ENCODE measurements at places on chromosomes 13 and 19. TPM values are rescaled to one million over a fixed set of nuclear protein-coding genes. Genes with fewer than 3 reads are reported as not detected.
A peak's percentile ranks its signal among the peaks of the same experiment; 100 is the strongest.

- peaks cover 31% of the 10 kb centered on the region for H3K4me1 ChIP-seq
- H3K27ac ChIP-seq = no peak within 1 kb of the TSS
- H3K27me3 ChIP-seq = peaks cover 13% of the 10 kb centered on the region
- H3K4me3 ChIP-seq = no peak within 1 kb of the TSS
- H3K36me3 ChIP-seq = peaks cover 13% of the 10 kb centered on the region
These were observed at the start of gene PROZ for GRCh38 chr13:113157929-113158747. PROZ (plus strand) TSS chr13:113158648; CDS start chr13:113158661, 13 bp downstream.

GRCh38 chr13:84896128-84896527 is 903.1 kb downstream of the SLITRK6 start:
- no peak overlapping the region for H3K4me3 ChIP-seq
- H3K27me3 ChIP-seq = no peaks in the 10 kb centered on the region
- H3K4me1 ChIP-seq = no peaks in the 10 kb centered on the region
- no peaks in the 10 kb centered on the region for H3K36me3 ChIP-seq

DNA sequence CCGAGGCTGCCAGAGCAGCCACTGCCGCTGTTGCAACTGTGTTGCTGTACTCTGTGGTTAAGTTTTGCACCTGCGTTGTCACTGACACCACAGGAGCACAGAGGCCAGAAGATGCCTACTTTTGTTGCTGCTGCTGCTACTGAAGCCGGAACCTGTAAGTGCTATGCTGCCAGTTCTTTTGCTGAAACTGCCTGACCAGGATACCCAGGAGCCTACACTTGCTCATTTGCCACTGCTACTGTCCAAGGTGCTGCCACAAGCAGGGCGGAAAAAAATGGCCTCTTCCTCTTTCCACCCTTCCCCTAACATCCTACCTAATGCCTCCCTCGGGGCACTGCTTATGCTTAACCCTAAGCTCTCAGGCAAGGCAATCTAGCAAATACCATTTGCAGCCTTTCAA is 29.0 kb upstream of the NBEA start:
- no peak overlapping the region for H3K27ac ChIP-seq
- DNase-seq = no peak
- H3K4me3 ChIP-seq = no peak overlapping the region
- H3K27me3 ChIP-seq = no peaks in the 10 kb centered on the region
- no peaks in the 10 kb centered on the region for H3K36me3 ChIP-seq
- no peaks in the 10 kb centered on the region for H3K4me1 ChIP-seq

GRCh38 chr19:37936166-37936565 is 29.2 kb downstream of the SIPA1L3 start:
- no peaks in the 10 kb centered on the region for H3K27me3 ChIP-seq
- no peak for DNase-seq
- no peaks in the 10 kb centered on the region for H3K4me1 ChIP-seq
- no peak overlapping the region for H3K4me3 ChIP-seq
- no peaks in the 10 kb centered on the region for H3K36me3 ChIP-seq

DNA sequence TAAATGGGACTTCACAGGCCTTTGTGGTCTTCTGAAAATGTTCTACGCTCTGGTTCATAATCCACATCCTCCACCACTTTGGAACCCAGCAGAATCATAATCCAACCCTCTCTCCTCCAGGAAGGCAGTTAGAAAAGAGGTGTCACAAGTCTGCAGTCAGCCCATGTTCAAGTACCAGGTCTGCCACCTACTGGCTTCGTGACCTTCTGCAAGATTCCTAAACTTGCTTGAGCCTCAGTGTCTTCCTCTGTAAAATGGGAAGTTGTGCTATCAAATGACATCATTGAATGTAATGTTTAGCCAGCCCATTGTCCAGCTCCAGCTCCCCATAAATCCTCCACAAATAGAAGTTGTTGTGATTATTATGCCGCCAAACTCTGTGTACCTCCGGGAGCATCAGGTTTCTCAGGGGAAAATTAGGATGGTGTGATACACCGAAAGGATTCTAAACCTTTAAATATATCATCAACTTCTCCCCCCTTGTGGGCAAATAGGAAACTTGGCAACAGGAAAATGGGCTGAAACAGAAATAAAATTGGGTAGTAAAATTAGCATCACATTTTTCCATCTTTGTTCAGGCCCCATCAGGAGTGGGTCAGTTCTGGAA is 109.7 kb downstream of the NUFIP1 start:
- peaks cover 9% of the 10 kb centered on the region for H3K27me3 ChIP-seq
- no peaks in the 10 kb centered on the region for H3K36me3 ChIP-seq
- DNase-seq = peak; percentile 19
- H3K4me1 ChIP-seq = no peaks in the 10 kb centered on the region
- H3K27ac ChIP-seq = no peak overlapping the region

GRCh38 chr19:47485210-47485609 is 1.2 kb upstream of the KPTN start:
- H3K4me3 ChIP-seq = peak overlapping the region; percentile 96
- no peaks in the 10 kb centered on the region for H3K27me3 ChIP-seq
- DNase-seq = peak; percentile 28
- peaks cover 31% of the 10 kb centered on the region for H3K4me1 ChIP-seq

DNA sequence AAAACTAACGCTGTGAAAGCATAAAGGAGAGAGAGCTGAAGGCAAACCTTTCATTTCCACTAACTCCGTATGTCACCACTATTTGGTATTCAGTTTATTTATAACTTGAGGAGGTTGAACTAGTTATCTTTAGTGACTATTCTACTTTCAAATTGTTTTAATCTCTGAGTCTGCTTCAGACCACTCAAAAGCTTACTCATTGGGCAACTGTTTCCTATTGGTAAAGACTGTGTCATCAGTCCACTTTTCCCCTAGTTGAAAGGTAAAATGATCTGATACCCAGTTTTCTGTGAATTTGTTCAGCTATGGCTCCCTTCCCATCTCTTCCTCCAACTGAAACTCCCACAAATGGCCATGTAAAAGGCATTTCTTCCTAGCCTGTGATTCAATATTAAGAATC is 39.1 kb downstream of the TEX26 start:
- H3K27ac ChIP-seq = no peak overlapping the region
- H3K36me3 ChIP-seq = no peaks in the 10 kb centered on the region
- peaks cover 49% of the 10 kb centered on the region for H3K27me3 ChIP-seq
- no peak overlapping the region for H3K4me3 ChIP-seq

DNA sequence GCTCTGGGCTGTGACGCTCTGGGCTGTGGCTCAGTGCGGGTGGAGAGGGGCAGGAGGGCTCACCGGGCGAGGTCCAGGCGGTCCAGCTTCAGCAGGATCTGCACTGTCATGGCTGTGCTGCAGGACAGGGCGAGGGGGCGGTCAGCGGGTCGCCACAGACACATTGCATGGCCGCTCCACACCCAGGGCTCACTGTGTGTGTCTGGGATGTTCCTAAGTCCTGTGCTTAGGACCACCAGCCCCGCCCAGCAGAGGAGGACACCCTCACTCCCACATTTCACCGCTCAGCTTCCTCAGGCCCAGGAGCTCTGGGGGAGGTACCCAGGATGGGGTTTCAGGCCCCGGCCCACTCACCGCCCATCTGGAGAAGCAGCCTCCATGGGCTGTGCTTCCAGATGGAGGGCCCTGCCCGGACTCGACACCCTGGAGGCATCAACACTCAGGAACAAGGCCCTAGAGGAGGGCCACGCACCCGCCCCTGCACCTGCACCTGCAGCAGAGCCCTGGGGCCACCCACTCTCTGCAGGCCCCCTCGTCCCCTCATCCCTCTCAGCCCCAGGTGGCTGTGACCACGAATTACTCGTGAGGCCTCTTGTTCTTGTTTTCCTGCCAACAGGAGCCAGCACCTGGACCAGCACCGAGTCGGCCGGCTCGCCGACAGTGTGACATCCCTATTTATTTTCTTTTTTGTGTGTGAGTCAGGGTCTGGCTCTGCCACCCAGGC is 9.7 kb upstream of the CERS1 start:
- DNase-seq = no peak
- H3K4me1 ChIP-seq = no peaks in the 10 kb centered on the region
- no peak overlapping the region for H3K27ac ChIP-seq
- no peaks in the 10 kb centered on the region for H3K27me3 ChIP-seq

Gene ZNF677
- 4.7 TPM for total RNA-seq

Gene HIF3A
- not detected for total RNA-seq

Gene PLIN5
- not detected for total RNA-seq
